ENCODE measurements at places on chromosomes 4 and X.
A peak's percentile ranks its signal among the peaks of the same experiment; 100 is the strongest.

GRCh38 chrX:109356684-109357083 is 125.2 kb downstream of the GUCY2F start:
- no peak for DNase-seq

GRCh38 chr4:89226665-89227574 is 80.7 kb downstream of the GPRIN3 start:
- peak; percentile 40 for DNase-seq

DNA sequence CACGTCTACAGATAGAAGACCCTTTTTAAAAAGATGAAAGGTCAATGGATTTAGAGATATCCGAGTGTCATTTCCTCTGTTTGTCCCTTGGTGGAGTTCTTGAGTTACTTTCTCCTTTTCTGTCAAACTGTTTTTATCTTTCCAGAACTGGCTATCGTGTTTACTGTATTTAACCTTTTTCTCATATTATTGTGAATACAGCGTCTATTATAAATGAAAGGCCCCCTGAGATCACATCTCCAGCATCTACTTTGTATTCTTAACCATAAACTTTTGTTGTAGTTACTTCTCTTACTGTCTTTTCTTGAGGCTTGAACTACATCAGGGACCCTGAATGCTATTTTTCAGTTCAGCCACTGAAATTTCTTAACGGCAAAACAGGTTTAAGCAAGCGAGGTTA is 4.0 kb upstream of the PCDH7 start:
- DNase-seq: no peak

GRCh38 chr4:7460566-7460965 is 25.8 kb upstream of the PSAPL1 start:
- no peak for DNase-seq

DNA sequence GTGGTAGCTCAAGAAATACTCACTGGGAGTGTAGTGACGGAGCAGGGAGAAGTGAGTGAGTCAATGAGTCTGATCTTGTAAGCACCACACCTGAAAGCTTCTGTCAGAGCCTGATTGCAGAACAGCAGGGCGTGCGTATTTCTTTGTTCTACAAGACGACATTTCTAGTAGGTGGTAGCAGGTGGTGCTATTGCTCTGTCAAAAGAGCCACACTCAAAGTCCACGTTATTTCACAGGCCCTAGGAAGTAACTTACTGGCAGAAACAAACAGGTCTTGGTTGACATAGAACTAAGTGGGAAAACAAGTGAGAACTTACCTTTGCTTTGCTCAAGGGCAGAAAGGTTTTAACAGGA is 46.4 kb upstream of the SPRY1 start:
- no peak for DNase-seq

GRCh38 chr4:176189891-176190795 is 5.2 kb downstream of the SPATA4 start:
- no peak for DNase-seq

GRCh38 chr4:152666946-152667345 is 12.9 kb downstream of the TMEM154 start:
- no peak for DNase-seq

GRCh38 chrX:133171962-133172708 is 46.0 kb downstream of the TFDP3 start:
- no peak for DNase-seq

DNA sequence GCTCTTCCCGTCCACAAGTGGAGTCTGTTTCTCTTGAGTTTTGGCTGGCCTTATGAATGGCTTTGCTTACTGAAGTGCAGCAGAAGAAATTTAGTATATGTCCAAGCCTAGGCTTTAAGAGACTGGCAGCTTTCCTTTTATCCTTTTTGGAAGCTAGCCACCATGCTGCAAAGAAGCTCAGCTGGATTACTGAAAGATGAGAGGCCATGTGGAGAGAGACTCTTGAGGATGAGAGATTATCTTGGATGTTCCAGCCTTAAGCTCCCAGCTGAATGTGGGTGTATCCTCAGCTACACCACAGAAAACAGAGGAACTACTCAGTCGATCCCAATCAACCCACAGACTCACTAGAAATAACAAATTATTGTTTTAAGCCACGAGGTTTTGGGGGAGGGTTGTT is 12.5 kb downstream of the CCNG2 start:
- no peak for DNase-seq

- no peak for DNase-seq
These were observed 273.7 kb downstream of the HNRNPD start for GRCh38 chr4:82099928-82100579.

- DNase-seq: no peak
These were observed 2.0 kb downstream of the RAPGEF2 start for GRCh38 chr4:159104694-159105414.

- no peak for DNase-seq
These were observed 30.2 kb upstream of the TSPAN5 start for GRCh38 chr4:98688411-98689290.

- no peak for DNase-seq
These were observed 68.5 kb downstream of the GAB1 start for GRCh38 chr4:143405075-143405730.

- DNase-seq: no peak
These were observed 27.0 kb upstream of the IL2 start for GRCh38 chr4:122483481-122483880.

GRCh38 chrX:48919947-48920717 is 1.3 kb upstream of the PIM2 start:
- no peak for DNase-seq

DNA sequence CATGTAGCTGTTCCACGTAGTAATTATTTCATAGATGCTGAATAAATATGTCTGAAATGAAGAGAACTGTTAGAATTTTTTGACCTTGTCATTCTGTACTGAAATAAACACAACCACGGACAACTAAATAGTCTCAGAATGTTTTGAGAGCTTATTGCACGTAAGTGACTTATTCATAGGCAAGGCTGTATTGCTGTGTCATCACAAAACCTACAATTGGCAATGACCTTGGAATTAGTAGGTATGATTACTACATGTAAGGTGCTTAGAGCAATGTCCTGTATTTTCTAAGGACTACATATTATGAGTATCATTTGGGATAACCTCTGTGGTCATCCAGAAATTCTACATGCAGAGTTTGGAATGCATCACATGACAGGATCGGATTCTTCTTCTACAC is 237.2 kb upstream of the PUDP start:
- no peak for DNase-seq

GRCh38 chr4:55359397-55359916 is 13.4 kb downstream of the SRD5A3 start:
- no peak for DNase-seq

- DNase-seq: no peak
These were observed 43.6 kb downstream of the GUCY1B1 start for GRCh38 chr4:155802190-155802959.

GRCh38 chr4:177118596-177118995 is 191.1 kb upstream of the NEIL3 start:
- no peak for DNase-seq

DNA sequence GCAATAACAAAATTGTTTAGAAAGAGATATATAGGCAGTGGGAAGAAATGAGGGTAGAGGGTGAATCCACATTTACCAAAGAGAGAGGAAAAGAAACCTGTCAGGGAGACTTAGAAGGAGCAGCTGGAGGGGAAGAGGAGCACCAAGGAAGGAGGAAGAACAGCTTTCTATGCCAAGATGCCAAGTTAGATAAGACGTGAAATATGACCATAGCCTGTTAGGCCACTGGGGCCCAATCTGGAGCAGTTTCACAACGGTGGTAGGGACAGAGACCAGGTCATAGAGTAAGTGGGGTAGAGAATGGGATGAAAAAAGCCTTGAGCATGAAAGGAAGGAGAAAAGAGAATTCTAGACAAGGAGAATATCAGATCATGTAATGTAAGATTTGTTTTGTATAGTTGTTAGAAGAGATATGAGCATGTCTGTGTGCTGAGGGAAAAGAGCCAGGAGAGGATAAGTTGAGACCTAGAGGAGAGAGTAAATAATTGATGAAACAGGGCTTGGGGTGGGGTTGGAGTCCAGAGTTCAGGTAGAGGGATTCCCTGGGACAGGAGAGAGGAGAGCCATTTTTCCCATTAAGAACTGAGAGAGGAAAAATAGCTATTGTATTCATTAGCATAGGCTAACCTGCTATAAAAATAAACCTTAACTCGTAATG is 4.4 kb upstream of the SOWAHB start:
- no peak for DNase-seq

DNA sequence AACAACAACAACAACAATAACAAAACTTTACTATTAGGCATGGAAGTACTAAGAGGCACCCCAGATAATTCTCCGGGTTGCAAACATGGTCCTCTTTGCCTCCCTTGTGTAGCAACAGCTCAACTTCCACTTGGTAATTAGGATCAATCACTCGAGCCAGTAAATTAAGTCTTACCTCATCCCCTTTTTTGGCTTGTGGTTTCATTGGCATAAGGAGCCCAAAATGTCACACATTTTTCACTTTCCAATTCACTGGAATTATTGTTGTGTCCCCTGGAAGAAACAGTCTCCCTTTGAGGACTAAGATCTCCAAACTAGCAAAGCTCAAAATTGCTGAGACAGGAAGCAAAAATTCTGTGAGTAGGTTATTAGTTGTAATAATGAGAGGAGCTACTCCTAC is 49.2 kb upstream of the HSD17B10 start:
- no peak for DNase-seq

DNA sequence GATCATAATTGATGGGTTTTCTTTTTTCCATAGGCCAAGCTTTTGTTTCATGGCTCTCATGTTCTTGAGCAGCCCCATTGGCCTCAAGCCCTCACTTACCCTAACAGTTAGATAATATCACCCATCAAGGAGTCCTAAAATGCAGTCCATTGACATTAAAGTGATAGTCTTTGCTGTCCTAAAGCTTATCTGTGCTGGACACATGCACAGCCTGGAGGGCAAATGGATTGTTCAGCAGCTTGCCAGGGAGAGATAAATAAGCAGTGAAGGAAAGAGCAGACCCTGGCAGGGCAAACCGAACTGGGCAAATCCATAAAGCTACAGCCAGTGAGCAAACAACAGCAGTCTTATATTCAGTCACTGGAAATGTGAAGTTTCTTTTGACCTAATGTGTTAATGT is 199.6 kb upstream of the MID1 start:
- DNase-seq: no peak

- no peak for DNase-seq
These were observed 39.4 kb upstream of the WDFY3 start for GRCh38 chr4:85005865-85006377.

- no peak for DNase-seq
These were observed 65.9 kb downstream of the VEGFC start for GRCh38 chr4:176726803-176727202.

GRCh38 chrX:110086162-110086915 is 83.4 kb downstream of the TMEM164 start:
- DNase-seq: no peak

GRCh38 chrX:19682712-19683331 is 167.5 kb upstream of the MAP3K15 start:
- DNase-seq: peak; percentile 20

DNA sequence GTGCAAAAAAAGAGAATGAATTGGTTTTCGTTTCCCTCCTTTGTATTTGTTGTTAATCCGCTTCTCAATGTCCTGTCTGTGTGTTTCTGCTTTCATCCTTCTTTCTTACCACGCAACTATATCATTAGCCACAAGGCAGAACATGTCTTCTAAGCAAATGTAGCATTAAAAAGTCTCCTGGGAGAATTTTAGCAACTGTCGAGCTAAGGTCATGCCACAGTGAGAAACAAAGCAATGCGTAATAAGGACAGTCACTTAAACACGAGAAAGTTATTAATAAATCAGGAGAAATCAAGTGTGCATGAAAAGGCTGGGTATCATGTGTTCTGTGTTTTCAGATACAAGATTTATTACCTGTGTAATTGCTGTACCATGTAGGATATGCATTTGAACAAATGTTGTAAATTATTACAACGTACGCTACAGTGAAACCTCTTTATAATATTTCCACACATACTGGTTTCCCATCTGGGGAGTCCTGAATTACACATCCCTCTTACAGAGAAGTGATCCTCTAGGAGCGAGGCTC is 890.8 kb downstream of the TRIML1 start:
- no peak for DNase-seq

GRCh38 chr4:78553529-78554060 is 2.0 kb downstream of the ANXA3 start:
- DNase-seq: no peak

DNA sequence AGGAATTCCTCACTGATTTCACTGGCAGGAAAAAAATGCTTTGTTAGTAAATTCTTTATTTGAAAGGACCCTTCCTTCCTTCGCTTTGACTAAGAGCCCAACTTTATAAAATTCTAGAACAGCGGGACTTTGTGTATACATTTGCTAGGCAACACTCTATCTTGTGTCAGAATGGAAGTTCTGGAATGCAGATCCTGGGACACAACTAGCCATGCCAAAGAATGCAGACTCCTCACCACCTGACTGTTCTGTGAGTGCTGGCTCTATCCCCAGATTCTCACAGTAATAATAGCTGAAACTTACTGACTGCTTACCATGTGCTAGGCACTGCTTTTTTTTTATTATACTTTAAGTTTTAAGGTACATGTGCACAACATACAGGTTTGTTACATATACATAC is 73.3 kb upstream of the ZDHHC15 start:
- no peak for DNase-seq

Measured in stimulated activated CD4-positive, alpha-beta T cell treated with anti-CD3 and anti-CD28 coated beads, Interleukin-15, amount 100 ng/mL, for 1 hour (primary cell).